ENCODE measurements at places on chromosomes 5 and 9.
A peak's percentile ranks its signal among the peaks of the same experiment; 100 is the strongest.

DNA sequence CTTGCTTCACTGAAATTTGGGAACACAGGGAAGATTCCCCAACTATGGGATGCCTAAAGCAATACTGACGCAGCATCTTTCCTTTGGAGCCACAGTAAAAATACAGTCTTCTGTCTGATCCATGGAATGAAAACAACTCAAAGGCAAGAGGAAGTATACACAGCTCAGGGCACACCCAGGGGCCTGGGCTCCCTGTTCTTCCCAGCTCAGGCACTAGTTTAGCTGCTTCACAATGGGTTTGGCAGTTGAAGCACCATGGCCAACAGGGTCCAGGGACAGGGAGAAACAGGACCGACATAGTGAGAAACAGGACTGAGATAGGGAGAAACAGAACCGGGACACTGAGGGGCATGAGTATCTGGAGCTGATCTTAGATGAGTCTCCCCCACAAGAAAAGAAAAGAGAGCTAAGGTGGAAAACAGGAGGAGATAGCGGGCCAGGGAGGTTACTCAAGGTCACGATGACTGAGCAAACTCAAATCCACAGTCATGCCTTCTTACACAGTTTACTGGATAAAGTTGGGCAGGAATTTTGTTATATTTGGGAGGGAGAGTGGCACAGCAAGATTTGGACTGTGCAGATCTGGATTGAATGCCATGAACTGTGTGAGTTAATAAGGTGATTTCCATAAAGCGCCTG is 198.8 kb downstream of the SMARCA2 start:
- no peak for DNase-seq

- DNase-seq, result no peak
Observed at GRCh38 chr9:135414293-135414692, 65.3 kb upstream of the PPP1R26 start.

DNA sequence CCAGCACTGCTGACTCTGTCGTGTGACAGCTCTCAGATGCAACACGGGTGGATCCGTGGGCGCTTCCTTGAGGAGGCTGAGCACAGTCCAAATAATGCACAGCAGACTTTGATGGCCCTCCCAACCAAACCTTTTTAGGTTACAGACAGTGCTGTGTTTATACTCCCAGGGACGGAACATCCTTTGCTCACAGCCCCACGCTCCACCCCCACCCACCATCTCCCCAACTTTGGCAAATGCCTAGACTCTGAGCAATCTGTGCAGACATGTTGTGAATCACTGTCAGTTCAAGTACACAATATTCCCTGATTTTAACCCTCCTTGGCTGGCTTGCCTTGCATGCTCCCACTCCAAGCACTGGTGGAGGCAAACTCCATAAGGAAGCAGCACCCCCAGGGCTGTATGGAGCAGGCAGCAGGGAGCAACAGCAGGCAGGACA is 324.6 kb downstream of the MLLT3 start:
- DNase-seq, result no peak

DNA sequence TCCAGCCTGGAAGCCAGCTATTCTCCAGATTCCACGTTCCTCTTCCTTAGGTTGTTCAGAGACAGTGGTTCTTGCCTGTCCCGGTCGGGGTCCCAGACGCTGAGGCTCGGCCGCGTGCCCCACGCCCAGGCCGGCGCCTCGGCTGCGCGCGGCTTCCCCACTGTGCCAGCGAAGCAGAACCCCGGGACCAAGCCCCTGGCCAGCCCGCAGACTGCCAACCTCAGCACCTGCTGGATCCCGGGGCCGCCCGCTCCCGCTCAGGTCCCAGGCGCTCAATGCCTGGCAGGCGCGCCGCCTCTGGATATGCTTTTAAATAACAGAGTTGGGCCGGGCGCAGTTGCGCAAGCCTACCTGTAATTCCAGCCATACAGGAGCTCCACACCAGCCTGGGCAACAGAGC is 195.5 kb downstream of the MAN2A1 start:
- DNase-seq, result no peak

DNA sequence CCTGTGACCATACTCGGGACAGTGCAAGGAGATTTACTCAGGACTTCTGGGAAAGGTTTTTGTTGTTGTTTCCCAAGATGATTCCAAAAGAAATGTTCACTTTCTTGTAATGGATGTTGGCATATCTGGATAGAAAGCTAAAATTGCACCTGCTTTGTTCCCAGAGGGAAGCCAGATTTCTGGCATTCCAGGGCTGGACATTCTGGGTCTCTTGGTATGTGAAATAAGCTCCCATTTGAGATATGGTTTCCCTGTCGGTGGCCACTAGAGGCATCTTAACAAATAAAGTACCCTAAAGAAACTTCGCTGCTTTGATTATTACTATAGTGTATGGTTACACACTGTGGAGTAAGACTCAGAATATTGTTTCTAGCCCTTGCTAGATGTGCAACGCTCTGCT is 737.3 kb downstream of the BRINP1 start:
- DNase-seq, result no peak

DNA sequence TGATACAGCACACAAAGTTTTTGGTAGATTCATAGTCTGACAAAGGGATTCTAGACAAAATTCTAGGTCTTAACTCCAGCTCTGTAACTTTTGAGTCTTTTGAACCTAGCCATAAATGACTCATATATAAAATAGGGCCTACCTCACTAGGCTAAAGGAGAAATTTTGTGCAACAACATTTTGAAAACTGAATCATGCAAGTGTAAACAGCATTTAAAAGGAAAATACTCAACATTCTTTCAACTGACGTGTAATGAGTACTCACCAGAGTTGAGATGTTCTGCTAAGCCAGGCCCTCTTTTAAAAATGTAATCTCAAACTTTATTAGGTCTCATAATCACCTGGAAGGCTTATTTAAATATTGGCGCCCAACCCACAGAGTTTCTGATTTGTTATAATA is 113.2 kb downstream of the STK32A start:
- no peak for DNase-seq

DNA sequence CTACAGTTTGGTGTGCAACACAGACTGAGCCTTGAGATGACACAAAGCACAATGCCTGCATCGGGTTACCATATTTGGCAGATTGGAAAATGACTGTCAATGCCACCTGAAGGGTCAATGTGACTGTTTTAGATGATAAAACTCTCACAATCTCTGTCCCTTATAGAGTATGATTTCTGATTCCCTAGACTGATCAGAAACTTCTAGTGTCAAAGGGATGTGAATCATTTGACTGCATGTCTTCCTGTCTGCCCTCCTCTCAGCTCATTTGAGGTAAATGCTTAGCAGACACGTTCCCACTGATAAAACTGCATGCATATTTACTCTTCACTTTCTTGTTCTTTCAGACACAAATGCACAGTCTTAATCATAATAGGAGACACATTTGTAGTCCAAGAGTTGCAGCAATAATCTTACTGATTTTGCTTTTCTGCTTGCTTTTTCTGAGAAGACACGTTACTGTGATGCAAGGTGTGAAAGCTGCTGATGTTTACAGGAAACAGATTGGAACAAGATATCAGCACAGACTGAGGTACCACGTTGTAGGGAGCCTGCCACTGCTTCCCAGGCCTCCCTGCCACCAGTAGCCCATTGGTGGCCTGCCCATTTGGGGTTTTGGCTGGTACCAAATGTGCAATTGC is 77.8 kb downstream of the GCNT4 start:
- no peak for DNase-seq

- DNase-seq, result peak; percentile 12
Observed at GRCh38 chr9:112112941-112113681, 62.0 kb downstream of the SUSD1 start.

- no peak for DNase-seq
Observed at GRCh38 chr5:14174230-14174636, 31.1 kb downstream of the TRIO start.

DNA sequence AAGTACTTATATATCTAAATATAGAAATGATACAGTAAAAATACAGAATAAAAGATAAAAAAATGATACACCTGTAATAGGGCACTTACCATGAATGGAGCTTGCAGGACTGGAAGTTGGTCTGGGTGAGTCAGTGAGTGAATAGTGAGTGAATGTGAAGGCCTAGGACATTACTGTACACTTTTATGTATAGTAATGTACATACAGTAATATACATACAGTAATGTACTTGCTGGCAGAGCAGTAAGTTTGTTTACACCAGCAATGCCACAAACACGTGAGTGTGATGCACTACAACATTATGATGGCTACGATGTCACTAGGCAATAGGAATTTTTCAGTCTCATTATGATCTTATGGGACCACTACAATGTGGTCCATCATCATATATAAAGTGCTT is 34.2 kb downstream of the SUSD1 start:
- no peak for DNase-seq

- no peak for DNase-seq
Observed at GRCh38 chr9:99485459-99485858, 263.4 kb downstream of the SEC61B start.

GRCh38 chr9:110293248-110293647 is 36.9 kb upstream of the TXN start:
- DNase-seq, result no peak

DNA sequence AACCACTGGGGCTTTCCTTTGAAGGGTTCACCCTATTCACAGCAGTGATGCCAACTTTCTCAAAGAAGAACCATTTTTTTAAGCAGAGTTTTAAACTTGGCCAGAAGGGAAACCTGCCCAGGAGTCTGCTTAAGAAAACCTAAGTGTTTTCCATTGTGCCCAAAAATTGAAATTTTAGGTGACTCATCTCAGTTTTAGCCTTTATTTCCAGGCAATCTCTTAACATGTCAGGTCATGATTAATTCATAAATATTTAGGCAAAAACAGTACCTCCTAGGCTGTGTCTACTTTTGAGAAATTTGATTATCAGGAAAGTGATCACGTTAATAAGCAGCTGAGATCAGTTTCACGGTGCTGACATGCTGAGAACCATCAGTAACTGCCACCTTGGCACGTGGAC is 61.9 kb downstream of the TLE1 start:
- DNase-seq, result no peak

GRCh38 chr9:120402741-120403542 is 177.0 kb downstream of the CDK5RAP2 start:
- no peak for DNase-seq

DNA sequence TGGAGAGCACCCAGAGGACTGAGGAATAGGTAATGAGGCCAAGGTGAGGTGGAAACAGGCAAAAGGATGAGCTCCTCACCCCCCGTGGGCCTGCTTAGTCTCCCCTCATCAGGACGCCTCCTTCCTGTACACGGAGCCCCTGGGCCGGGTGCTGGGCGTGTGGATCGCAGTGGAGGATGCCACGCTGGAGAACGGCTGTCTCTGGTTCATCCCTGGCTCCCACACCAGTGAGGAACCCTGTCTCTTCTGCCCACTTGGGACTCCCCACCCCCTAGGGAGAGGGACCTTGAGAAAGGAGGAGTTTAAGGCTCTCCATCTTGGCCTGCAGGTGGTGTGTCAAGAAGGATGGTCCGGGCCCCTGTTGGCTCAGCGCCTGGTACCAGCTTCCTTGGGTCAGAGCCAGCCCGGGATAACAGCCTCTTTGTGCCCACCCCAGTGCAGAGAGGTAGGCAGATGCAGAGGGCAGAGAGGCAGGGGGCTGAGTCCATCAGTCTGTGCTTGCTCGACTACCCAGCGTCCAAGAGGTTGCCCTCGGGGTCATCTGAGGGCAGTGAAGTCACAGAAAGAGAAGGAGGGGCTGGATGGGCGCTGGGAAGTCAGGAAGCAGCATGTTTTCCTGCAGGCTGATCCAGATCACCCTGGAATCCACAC is 7.0 kb downstream of the DOLK start:
- DNase-seq, result no peak

- DNase-seq, result no peak
Observed at GRCh38 chr5:55191165-55191564, 18.2 kb upstream of the CDC20B start.

DNA sequence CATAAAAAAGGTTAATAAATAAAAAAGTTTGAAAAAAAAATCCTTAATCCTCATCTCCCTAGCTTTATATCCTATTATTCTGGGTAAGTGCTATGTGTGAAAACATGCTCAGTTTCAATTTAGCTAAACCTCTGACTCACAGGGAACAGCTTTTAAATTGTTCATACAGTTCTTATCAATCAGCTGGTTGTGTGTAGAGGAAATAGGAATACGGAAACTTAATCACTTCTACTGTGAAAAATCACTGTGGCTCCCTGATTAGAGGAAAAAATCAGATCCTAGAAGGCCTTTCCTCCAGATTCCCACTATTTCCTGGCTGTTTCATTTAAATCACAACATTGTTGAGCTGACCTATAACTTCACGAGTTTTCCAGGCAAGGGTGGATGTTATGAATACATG is 120.5 kb downstream of the MARCHF3 start:
- DNase-seq, result no peak

- DNase-seq, result no peak
Observed at GRCh38 chr9:86735772-86736458, 211.4 kb downstream of the GAS1 start.

- DNase-seq, result no peak
Observed at GRCh38 chr5:95803271-95804148, 19.0 kb downstream of the GLRX start.

DNA sequence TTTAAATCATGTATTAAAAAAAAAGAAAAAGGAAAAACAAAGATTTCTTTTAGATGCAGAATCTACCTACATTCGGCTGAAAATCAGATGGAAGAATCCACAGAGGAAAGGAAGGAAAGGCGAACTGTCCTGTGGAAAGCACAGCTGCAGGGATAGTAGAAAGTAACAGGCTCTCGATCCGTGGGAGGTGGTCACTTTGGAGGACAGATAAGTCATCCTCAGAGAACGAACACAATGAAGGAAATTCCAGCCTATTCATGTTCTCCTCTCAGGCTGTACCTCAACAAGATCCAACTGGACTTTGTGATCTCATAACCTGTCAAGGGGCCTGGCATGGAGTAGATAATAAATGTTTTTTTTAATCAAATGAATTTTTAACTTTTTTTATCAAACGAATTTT is 72.8 kb downstream of the NR6A1 start:
- no peak for DNase-seq

- DNase-seq, result no peak
Observed at GRCh38 chr5:3751846-3752245, 156.2 kb downstream of the IRX1 start.

DNA sequence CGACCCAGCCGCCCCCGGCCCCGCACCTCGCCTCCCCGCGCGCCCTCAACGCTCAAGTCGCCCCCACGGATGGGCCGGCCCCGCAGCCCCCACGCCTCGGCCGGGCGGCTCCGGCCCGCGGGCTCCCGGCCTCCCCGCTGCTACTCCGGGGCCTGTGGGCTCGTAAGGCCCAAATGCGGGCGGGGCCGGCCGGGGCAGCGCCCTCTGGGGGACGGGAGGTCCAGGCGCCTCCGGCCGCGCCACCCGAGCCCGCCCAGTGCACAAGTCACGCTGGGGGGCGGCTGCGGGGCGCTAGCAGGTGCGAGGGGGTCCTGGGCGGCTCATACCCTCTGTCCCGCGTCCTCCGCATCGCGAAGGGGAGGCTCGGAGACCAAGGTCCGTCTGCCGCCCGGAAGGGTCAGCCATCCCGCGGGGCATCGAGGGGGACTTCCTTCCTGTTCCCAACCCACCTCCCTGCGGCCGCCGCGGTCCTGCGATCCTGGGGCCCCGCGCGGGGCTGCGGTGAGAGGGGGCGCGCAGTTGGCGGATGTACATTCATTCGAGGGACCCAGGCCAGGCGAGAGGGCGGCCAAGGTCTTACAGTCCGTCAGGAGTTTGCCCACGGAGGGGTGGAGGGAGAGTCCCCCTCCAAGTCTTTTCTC is at the start of gene CIZ1:
Gene CIZ1, minus strand, starts transcription at position 167 of the 641 bp plus-strand sequence. CDS start 715 bp downstream, outside the sequence.
- peak; percentile 77 for DNase-seq

Data from activated CD4-positive, alpha-beta T cell treated with anti-CD3 and anti-CD28 coated beads, Interleukin-2, amount 50 U/mL, for 48 hours (primary cell).